ENCODE measurements at places on chromosomes 2 and 18.

DNA sequence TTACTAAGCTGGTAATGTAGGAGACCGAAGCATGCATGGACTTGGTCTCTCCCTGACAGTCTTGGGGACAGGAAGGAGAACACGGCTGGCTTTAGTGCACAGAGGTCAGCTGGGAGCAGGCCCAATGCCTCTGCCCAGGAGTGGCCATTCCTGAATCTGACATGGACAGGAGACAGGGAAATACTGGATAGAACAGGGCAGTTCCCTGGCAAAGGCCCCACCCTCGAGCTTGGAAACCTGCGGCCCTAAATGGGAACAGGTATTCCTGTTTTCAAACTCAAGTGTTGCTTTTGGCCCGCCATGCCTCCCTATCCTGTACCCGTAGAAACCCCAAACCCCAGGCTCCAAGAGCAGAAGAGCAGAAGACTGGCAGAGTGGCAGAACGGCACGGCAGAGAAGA, 107.4 kb downstream of the ZNF516 start:
- DNase-seq: no peak

DNA sequence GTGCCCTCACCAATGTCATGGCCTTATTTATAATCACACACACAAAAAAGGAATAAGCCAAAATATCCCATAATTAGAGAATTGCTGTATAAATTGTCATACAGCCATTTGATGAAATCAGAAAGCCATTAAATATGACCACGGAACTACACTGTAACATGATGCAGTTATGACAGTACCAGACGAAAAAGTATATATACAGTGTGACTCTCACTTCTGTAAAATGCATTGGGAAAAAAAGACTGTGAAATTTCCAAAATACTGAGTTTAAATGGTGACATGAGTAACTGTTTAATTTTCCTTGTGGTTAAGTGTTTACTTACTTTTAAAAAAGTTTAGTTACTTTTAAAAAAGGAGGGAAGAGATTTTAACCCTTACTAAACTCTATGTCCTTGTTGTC, 25.4 kb downstream of the UXS1 start:
- no peak for DNase-seq

GRCh38 chr2:227363756-227364155, 15.3 kb downstream of the TM4SF20 start:
- no peak for DNase-seq

DNA sequence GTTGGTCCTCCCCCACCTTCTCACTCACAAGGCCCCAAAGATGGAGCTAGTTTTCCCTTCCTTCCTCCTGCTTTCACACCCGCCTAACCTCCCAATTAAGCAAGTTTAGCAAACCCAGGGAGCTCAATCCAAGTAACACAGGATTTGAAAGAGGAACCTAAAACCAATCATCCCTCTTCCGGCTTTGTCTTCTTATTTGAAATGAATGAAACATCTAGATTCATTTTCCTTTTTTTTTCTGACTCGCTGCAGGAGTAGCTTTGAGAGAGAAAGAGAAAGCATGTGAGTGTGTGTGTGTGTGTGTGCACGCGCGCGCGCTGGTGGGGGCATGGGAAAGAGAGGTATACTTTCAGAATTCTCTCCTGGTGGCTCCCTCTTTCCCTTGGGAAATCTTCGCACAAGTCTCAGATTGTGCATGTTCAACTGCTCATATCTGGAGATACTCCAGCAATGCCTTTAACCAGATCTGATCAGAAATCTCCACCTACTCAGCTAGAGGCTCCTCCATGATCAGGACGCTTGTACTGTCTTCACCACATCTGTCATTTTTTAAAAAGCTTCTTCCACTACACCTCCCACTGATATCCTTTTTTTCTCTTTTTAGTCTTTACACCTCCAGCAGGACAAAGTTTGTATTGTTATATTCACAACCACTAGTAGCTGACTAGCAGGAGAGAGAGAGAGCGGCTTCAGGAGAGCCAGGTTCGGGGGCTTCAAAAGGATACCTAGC, 1.7 kb downstream of the SLC8A1 start:
- no peak for DNase-seq

GRCh38 chr2:16554060-16554583, 111.5 kb downstream of the CYRIA start:
- DNase-seq: no peak

- peak; percentile 42 for DNase-seq
These were observed 2.6 kb upstream of the GPR35 start for GRCh38 chr2:240622531-240623235.

DNA sequence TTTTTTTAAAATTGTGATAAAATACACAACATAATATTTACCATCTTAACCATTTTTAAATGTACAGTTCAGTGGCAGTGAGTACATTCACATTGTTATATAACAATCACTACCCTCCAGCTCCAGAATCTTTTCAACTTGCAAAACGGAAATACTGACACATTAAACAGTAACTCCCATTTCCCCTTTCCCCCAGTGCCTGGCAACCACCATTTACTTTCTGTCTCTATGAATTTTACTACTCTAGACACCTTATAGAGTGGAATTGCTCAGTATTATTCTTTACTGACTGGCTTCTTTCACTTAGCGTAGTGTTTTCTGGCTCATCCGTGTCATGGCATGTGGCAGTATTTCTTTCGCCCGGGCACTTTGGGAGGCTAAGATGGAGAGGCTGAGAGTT, 32.6 kb downstream of the FASTKD2 start:
- DNase-seq: no peak

DNA sequence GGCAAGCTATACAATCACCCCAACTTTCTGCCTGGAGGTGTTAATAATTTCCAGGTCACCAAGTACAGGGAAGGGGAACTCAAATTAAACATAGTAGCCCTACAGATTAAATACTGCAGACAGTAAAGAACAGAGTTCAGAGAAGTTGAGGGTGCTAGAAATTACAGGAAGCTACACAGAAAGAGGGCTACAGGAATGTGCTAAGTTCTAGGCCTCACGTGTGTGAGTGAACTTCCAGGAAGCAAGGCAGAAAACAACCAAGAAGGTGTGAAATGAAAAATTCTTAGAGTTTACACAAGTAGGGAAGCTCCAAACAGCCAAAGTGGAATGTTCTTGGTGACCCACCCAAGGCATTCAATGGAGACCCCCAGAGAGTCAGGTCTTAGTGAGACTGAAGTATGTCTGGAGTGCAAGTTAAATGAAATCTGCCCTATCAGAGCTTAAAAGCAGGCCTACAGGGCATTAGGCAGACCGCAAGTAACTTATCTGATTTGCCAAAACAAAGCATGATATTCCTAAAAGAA, 58.1 kb upstream of the RNU4ATAC start:
- no peak for DNase-seq

- no peak for DNase-seq
These were observed 28.6 kb downstream of the HS1BP3 start for GRCh38 chr2:20622296-20622686.

All from stimulated activated CD4-positive, alpha-beta T cell treated with anti-CD3 and anti-CD28 coated beads, Interleukin-4, amount 100 ng/mL, for 4 hours (primary cell).